ENCODE measurements at places on chromosomes 12 and 14.

- ATAC-seq, result no peak
Measured at GRCh38 chr14:55946231-55946630, 172.0 kb upstream of the PELI2 start.

DNA sequence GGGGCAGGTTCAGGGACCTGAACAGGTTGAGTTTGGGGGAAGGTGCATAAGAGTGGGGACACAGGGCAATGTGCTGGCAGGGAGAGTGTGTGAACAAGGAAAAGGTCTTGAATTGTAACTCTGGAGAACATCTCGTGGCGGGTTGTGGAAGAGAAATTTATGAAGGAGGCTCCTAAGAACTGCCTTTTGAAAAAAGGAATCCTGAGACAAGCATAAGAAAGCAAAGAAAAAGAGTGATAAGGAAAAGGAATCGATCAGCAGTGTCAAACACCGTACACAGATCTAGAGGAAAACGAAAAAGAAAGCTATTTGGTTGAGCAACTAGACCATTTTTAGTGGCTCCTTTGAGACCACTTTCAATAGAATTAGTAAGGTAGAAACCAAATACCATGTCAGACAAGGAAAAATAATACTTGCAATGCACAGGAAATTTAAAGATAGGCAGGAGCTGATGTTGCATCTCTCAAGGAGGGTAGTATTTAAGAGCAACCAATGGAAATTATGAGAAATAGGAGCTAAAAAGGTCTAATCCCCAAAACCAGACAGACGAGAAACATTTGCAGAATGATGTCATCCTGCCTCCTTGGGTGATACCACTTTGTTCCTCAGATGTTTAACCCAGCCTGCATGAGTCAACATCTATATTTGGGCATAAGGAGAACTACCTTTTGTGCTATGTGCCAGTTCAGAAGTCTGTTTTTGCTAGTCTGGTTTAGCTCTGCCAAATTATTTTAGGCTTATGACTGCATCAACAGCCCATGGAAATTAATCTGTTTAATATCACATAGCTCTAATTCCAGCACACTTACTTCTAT lies 64.5 kb upstream of the STK38L start:
- peak; percentile 97 for ATAC-seq

GRCh38 chr14:70563869-70564268 lies 29.1 kb upstream of the ADAM20 start:
- ATAC-seq, result no peak

- ATAC-seq, result no peak
Measured at GRCh38 chr14:94314890-94315289, 8.2 kb downstream of the SERPINA6 start.

- no peak for ATAC-seq
Measured at GRCh38 chr12:103879048-103879692, 38.1 kb upstream of the NT5DC3 start.

All from stimulated activated memory B cell treated with anti-CD40 and anti-IgM and Interleukin-4, amounts not matched to agents 10 μg/mL and 1 μg/mL and 100 μg/mL, for 72 hours (primary cell).